ENCODE measurements at places on chromosomes 3 and 15.

- DNase-seq: peak; percentile 51
These were observed 2.0 kb upstream of the SOX2 start for GRCh38 chr3:181709537-181710279.

GRCh38 chr3:57309769-57310360 lies 17.4 kb upstream of the ASB14 start:
- no peak for DNase-seq

GRCh38 chr3:153652076-153652475 lies 469.1 kb upstream of the ARHGEF26 start:
- DNase-seq: no peak

- DNase-seq: no peak
These were observed 590.9 kb downstream of the EPHA3 start for GRCh38 chr3:89698208-89698830.

DNA sequence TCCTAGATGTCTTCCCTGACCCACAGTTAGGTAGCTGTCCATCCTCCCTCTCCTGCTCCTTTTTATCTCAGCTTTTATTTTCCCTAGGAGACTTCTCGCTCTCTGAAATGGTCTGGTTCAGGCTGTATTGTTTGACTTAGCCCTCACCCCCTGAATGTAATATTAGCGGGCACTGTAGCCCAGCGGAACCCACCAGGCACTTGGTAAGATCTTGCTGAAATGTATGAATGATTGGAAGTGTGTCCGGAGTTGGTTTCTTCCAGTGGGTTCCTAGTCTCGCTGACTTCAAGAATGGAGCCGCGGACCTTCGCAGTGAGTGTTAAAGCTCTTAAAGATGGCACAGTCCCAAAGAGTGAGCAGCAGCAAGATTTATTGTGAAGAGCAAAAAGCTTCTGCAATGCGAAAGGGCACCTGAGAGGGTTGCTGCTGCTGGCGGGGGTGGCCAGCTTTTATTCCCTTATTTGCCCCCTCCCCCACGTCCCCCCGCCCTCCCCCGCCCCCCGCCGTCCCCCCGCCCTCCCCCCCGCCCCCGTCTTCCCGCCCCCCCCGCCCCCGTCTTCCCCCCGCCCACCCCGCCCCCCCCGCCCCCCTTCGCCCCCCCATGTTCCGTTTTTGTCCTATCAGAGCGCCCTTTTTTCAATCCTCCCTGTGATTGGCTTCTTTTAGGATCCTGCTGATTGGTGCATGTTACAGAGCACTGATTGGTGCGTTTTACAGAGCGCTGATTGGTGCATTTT lies 694 bp upstream of the EEFSEC start:
- no peak for DNase-seq

DNA sequence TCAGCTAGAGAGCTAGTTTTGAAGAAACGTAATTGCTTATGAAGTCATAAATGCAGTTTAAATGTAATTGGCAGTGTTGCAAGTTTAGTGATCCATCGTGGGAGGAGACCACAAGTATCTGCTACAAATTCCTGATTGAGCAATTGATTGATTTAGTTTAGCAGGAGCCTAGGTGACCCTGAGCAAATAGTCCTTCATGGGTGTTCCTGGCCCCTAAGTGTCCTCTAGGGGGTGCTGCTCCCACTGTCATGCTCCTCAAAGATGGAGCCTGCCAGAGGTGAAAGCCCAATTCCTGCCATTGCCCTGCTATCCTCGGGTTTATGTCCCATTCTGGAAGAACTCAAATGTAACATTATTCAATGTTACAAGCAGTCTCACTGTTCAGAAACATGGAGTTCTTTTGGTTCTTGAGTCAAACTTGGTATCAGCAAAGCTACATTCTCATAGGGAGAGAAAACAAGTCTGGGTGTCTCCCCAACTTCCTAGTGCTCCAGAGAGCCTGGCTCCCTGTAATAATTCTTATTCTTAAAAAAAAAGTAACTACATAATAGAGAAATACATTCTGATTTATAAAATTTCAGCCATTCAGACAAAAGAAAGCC lies 29.8 kb upstream of the SENP5 start:
- peak; percentile 73 for DNase-seq

DNA sequence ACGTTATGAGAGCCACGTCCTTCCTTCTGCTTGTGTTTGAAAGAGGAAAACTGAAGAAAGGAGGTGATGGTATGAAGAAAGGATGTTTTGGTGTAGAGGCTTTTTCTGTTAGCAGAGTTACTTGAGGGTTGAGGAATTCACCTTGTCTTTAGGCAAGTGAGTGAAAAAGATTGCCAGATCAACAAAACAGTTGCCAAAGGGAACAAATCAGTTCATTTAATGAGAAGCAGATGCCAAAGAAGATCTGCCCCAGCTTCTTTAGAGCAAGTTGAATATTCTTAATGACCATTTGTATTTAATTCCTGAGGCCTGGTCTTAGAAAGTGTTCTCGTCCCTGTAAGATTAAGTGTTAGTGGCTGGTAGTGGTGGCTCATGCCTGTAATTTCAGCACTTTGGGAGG lies 2.6 kb downstream of the CHCHD6 start:
- no peak for DNase-seq

DNA sequence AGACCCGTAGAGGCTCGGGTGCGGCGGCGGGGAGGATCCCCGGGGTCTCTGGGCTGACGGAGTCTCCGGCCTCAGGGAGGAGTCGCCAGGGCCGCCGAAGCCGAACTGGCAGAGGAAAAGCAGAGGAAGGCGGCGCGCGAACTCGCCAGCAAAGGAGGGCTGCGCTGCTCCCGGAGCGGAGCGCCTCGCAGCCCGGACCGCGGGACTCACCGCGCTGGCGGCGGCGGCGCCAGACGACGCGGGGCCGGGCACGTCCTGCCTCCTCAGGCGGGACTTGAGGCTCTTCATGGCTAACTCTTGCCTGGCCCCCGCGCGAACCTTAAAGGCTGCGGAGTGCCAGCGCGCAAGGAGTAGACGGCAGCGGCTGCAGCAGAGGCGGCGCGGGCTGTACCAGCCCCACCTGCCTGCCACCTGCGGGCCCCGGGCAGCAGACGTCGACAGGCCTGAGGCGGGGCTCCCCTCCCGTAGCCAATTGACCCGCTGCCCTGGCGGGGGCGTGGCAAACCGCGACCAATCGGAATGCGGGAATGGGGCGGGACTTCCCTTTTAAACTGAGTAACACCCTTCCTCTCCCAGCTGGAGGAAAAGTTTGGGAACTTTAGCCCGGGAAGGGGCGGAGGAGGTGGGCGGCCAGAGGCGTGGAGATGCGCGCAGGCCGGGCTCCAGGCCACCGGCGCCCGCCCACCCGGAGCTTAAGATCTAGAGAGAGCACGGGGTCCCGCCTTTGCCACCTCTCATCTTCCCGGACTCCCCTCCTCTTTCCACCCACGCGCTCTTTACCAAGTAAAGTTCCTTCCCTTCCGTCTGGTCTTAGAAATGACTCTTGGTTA lies at the start of gene UACA:
Gene UACA (minus strand): TSS at position 439 of the 830 bp plus-strand sequence. CDS start 151 bp downstream, at position 288.
- peak; percentile 63 for DNase-seq

DNA sequence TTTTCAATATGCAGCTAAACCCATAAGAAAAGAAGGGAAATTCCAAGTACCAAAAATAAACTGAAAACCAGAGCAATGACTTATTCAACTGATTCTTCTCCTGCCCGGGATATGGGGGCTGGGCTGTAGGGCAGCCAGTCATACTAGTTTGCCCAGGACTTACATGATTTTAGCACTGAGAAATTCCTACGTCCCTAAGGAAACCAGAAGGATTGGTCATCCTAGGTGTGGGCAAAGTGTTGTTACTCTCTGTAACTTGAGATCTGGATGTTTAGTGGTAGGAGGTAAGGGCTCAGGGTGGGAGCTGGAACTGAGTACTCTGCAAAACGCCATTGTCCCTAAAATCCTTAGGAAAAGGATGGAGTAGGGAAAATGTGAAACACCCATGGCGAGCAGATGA lies 1.2 kb upstream of the DAZL start:
- DNase-seq: no peak

- DNase-seq: no peak
These were observed 378.2 kb upstream of the AZI2 start for GRCh38 chr3:28726840-28727239.

GRCh38 chr3:36197151-36197550 lies 183.2 kb upstream of the STAC start:
- DNase-seq: no peak

GRCh38 chr15:78301326-78301725 lies 1.9 kb upstream of the SKIC8 start:
- no peak for DNase-seq

GRCh38 chr3:58868097-58868779 lies 181.6 kb downstream of the CFAP20DC start:
- DNase-seq: no peak

GRCh38 chr3:29796808-29797207 lies 515.9 kb downstream of the RBMS3 start:
- no peak for DNase-seq

- DNase-seq: no peak
These were observed 105.6 kb upstream of the LRRN1 start for GRCh38 chr3:3693593-3693992.

DNA sequence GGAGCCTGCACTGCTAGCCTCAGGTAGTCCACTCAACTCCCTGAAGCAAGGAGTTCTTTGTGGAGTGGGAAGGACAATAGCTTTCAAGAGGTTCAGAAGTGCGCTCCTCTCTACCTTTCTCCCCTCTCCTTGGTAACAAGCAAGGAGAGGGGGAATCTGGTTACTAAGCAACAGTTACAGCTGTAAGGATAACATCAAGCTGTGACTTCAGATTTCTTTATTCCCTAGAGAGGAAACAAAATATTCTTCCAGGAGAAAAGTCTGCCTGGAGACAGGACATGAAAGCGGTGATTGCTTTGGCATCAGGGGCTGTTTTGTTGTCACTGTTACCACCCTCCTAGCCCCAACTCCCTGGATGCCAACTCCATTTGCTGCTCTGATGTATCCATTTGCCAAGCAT lies 70.4 kb downstream of the TRANK1 start:
- DNase-seq: no peak

DNA sequence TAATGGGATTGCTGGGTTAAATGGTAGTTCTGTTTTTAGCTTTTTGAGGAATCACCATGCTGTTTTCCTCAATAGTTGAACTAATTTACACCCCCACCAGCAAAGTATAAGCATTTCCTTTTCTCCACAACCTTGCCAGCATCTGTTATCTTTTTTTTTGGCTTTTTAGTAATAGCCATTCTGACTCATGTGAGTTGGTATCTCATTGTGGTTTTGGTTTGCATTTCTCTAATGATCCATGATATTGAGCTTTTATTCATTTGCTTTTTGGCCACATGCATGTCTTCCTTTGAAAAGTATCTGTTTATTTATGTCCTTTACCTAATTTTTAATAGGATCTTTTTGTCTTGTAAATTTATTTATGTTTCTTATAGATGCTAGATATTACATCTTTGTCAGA lies 288.2 kb downstream of the EPHA6 start:
- DNase-seq: no peak

DNA sequence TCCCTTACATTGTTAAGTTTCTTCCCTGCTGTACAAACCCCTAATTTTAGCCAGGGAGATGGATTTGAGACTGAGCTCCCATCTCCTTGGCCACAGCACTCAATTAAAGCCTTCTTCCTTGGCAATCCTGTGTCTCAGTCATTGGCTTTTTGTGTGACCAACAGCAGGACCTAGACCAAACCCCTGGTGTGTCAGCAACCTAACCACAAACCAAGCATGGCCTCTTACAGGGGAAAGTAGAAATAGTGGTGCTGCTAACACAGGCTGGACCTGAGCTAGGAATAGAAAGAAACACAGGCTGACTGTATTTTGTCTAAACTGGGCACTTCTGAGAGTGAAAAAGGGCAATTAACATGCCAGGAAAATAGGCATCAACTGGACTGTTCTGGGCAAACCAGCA lies 37.9 kb downstream of the PPCDC start:
- no peak for DNase-seq

DNA sequence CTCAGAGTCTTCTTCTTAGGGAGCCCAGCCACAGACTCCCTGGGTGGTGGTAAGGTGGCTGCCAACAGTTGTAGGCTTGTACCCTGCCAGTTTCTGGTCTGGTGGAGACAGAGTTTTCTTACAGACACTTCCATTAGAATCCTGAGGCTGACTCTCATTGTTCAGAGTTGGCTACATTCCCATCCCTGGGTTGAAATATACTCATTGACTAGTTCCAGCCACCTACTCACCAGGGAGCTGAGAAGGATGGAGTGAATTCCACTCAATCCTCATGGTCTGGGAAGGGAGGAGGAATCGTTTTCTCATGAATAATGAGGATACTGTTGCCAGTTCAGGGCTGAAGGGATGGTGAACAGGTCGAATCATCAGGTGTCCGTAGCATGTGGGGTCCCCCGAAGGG lies 226.5 kb upstream of the PROK2 start:
- DNase-seq: no peak

GRCh38 chr15:83016906-83017305 lies 5.5 kb upstream of the C15orf40 start:
- no peak for DNase-seq

DNA sequence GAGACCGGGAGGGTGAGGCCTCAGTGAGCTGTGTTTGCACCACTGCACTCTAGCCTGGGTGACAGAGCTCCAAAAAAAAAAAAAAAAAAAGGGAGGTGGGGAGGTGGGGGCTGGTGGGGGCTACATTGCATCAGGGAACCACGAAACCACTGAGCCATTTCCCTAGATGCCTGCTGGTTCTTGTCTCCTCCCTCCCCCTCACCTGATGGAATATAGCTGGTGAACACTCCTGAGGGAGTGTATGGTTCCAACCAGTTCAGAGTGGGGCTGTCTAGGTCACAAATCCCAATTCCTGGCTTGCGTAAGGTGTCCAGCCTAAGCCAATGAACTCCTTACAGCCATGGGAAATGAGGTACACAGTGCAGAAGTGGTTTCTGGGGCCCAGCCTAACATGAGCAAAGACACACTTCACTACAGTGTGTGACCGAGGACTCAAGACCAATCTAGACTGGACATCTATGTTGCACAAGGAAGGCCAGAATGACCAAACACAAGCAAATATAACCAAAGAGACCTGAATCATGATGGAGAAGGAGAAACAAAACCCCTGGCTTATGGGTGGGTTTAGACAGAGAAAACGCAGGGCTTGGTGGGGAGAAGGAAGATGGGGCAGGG lies 39.1 kb upstream of the OSBPL11 start:
- DNase-seq: no peak

- no peak for DNase-seq
These were observed 6.9 kb downstream of the ADAMTS17 start for GRCh38 chr15:100334905-100335304.

GRCh38 chr3:185979721-185980121 lies 41.9 kb upstream of the TRA2B start:
- DNase-seq: no peak

GRCh38 chr3:186621894-186622650 lies 9.2 kb downstream of the AHSG start:
- DNase-seq: no peak
